ENCODE measurements at places on chromosomes 1 and 21.

DNA sequence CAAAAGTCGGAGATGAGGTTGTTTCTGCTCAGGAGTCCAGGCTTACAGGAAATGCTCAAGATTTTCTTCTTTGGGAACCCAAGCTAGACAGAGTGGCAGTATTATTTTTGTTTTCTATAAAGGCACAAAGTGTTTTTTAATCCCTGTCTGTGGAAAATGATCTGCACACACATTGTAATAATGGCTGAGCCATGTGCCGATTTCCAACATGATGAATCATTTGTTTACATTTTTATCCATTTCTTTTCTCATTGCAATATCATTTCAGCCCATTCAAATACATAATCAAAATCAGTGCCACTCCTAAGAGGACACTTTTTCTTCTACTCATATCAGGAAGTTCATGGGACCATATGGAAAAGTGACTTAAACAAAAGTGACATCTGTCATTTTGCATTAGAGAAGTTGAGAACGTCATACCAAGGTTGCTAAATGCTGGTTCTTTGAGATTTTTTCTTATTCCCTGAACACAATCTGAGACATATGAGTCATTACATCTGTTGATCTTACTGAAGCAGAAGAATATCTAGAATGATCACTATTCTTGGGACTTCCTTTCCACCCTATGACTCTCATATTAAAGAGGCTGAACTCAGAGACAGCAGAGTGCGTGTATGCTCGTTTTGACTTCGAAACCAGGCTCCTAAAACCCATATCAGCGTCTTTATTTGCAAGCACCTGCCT, 44.9 kb downstream of the ACTA1 start:
- H3K27me3 ChIP-seq, result no peaks in the 10 kb centered on the region
- no peak for DNase-seq
- H3K27ac ChIP-seq, result no peak overlapping the region
- no peak overlapping the region for H3K4me3 ChIP-seq

DNA sequence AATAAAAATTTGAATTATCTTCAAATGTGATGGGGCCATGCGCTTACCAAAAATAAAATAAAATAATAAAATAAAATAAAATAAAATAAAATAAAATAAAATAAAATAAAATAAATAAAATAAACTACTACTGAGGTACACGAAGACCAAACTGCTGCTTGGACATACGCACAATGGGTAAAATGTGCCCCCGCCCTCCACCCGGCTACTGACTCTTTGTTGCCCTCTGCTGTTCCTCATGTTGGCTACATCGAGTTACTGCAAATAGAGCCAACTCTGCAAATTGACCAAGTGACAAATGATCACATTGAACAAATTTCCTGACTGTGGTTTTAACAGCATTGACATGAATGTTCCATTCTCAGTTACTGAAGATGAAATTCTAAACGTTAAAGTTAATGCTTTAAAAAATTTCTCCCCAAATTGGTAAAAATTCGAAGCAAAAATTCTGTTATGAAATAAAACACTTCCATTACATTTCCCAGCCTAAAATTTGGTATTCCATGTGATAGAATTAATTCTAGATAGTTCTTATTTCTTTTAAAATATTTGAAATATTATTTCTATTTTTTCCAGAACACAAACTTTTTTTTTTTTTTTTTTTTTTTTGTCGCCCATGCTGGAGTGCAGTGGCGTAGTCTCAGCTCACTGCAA, 18.8 kb upstream of the MAP1LC3C start:
- no peak overlapping the region for H3K27ac ChIP-seq
- H3K4me1 ChIP-seq, result no peaks in the 10 kb centered on the region
- peak; percentile 78 for DNase-seq
- no peaks in the 10 kb centered on the region for H3K36me3 ChIP-seq
- H3K4me3 ChIP-seq, result no peak overlapping the region

- H3K36me3 ChIP-seq, result no peaks in the 10 kb centered on the region
- peak; percentile 57 for DNase-seq
- no peak overlapping the region for H3K27ac ChIP-seq
- H3K27me3 ChIP-seq, result no peaks in the 10 kb centered on the region
These were observed 74.3 kb upstream of the COG2 start for GRCh38 chr1:230568008-230568407.

DNA sequence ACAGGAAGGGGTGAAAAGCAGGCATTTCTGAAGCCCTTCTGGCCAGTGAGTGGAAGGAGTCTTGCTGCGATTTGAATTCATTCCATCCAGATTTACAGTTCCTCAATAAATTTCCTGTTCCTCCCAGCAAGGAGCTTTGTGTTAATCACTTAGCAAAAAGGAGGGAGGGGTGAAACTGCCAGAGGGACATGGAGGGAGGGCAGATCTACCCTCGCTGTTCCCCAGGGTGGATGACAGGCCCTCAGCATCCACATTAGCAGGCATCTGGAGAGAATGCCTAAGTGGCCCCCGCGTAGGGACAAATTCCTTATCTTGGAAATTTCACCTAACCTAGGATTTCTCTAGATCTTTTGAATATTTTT, 1.2 kb downstream of the ETV3 start:
- peaks cover 4% of the 10 kb centered on the region for H3K27me3 ChIP-seq
- H3K4me3 ChIP-seq, result peak overlapping the region; percentile 83
- peaks cover 41% of the 10 kb centered on the region for H3K4me1 ChIP-seq
- peaks cover 32% of the 10 kb centered on the region for H3K36me3 ChIP-seq
- DNase-seq, result no peak

- peaks cover 19% of the 10 kb centered on the region for H3K4me1 ChIP-seq
- H3K4me3 ChIP-seq, result no peak overlapping the region
- no peak overlapping the region for H3K27ac ChIP-seq
- peaks cover 6% of the 10 kb centered on the region for H3K36me3 ChIP-seq
- no peaks in the 10 kb centered on the region for H3K27me3 ChIP-seq
These were observed 20.6 kb downstream of the MEF2D start for GRCh38 chr1:156480016-156480370.

DNA sequence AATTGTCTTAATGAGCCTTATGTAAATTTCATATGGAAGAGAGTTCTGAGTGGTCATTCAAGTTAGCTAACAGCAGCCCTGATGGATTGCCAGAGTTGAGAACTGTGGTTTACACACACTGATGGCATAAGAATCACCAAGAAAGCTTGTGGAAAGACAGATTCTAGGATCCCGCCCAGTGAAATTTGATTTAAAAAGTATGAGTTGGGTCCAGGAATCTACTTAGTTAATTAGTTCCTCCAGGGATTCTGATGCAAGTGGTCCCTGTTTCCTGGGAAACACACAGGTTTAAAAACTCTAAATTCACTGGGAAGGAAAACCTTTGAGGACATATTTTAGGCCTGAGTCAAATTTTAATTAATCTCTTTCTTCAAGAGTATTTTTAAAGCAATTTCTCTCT, 144.3 kb downstream of the NTPCR start:
- H3K4me3 ChIP-seq, result no peak overlapping the region
- H3K36me3 ChIP-seq, result peaks cover 24% of the 10 kb centered on the region
- no peak overlapping the region for H3K27ac ChIP-seq
- H3K27me3 ChIP-seq, result no peaks in the 10 kb centered on the region
- no peak for DNase-seq

- peak; percentile 60 for DNase-seq
- no peak overlapping the region for H3K27ac ChIP-seq
- no peaks in the 10 kb centered on the region for H3K27me3 ChIP-seq
- no peaks in the 10 kb centered on the region for H3K36me3 ChIP-seq
- H3K4me1 ChIP-seq, result peaks cover 5% of the 10 kb centered on the region
These were observed 42.9 kb downstream of the HLX start for GRCh38 chr1:220921971-220922635.

GRCh38 chr1:231420299-231420958, 1.7 kb downstream of the EGLN1 start:
- DNase-seq, result peak; percentile 22
- H3K4me1 ChIP-seq, result peaks cover 23% of the 10 kb centered on the region

DNA sequence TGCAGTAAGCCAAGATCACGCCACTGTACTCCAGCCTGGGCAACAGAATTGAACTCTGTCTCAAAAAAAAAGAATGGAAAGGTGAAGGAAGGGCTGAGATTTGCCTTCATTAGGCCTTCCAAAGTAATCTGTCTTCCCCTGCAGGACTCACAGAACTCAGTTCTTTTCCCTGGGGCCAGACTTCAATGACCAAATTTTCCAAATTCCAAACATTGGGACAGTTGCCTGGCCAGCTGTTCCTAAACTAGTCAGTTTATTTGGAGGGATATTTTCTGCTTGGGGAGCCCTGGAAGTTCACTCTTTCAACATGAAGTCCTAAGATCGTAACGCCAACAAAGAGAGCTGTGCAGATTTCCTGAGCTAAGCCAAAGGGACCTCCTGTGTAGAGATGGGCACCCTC, 5.4 kb upstream of the DEDD start:
- H3K4me1 ChIP-seq, result peaks cover 17% of the 10 kb centered on the region
- peak; percentile 21 for DNase-seq
- no peak overlapping the region for H3K4me3 ChIP-seq
- H3K27ac ChIP-seq, result no peak overlapping the region

GRCh38 chr1:60848583-60849188, 233.7 kb upstream of the NFIA start:
- peak; percentile 76 for DNase-seq
- peak overlapping the region; percentile 82 for H3K27ac ChIP-seq
- no peaks in the 10 kb centered on the region for H3K27me3 ChIP-seq
- H3K4me1 ChIP-seq, result peaks cover 17% of the 10 kb centered on the region
- H3K36me3 ChIP-seq, result no peaks in the 10 kb centered on the region

DNA sequence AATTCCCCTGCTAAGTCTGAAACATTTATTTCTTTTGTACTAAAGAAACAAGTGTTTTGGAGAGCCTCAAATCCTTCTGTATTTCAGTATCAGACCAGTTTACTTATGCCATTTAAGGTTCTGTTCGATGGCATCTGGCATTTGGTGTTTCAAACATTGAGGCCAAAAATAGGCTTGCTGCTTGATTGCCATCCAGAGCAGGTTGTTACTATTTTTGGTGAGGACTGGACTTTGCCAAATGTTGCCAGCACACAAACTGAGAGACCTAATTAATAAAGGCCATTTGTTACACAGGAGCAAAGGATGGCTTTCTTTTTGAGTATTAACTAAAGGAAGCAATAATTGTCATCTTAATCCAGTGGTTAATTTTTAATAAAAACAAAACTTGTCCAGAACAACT, 26.2 kb downstream of the VPS45 start:
- H3K4me1 ChIP-seq, result no peaks in the 10 kb centered on the region
- no peaks in the 10 kb centered on the region for H3K27me3 ChIP-seq
- no peak for DNase-seq
- H3K4me3 ChIP-seq, result no peak overlapping the region

- H3K27me3 ChIP-seq, result no peaks in the 10 kb centered on the region
- no peaks in the 10 kb centered on the region for H3K36me3 ChIP-seq
- no peak for DNase-seq
- H3K4me3 ChIP-seq, result no peak overlapping the region
These were observed 5.6 kb upstream of the S100A8 start for GRCh38 chr1:153396461-153396860.

DNA sequence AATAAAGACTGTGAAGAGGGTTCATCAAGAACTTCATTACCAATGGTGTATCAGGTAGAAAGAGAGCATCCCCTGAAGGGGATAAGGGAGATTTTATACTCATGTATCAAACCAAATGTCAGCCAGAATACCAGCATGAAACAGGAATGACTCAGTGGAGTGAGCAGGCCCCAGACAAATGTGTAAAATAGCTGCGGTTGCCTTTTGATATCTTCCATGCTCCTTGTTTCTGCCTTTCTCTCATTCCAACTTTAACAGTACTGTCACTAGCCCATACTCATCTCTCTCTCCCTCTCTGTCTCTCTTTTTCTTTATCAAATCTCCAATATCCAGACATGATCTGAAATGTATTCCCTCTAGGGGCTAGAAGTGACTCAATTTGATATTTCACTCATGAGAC, 47.8 kb downstream of the GPR88 start:
- no peak for DNase-seq
- no peaks in the 10 kb centered on the region for H3K27me3 ChIP-seq
- H3K4me3 ChIP-seq, result no peak overlapping the region
- no peak overlapping the region for H3K27ac ChIP-seq
- H3K4me1 ChIP-seq, result no peaks in the 10 kb centered on the region

GRCh38 chr1:176499671-176500070, 36.7 kb downstream of the PAPPA2 start:
- no peaks in the 10 kb centered on the region for H3K36me3 ChIP-seq
- no peak overlapping the region for H3K4me3 ChIP-seq
- no peaks in the 10 kb centered on the region for H3K4me1 ChIP-seq
- H3K27ac ChIP-seq, result no peak overlapping the region
